ENCODE measurements at places on chromosomes 2 and 18.

GRCh38 chr2:42819160-42819559, 26.8 kb upstream of the HAAO start:
- no peak for DNase-seq

DNA sequence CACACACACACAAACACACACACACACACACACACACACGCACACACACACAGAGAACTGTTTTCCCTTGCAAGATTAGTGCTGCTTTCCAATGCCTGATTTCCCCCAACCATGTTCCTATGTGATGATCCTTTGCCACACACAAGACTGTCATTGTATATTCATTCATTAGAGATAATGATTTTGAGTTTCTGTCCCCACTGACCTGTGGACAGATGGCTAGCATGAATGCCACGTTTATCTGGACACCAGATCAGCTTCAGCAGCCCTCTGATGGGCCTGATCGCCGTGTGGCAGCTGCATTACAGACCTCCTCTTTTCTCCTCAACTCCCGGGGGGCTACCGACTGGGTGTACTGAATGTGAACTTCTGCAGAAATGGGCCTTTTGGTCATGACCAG, 353.0 kb downstream of the MYCN start:
- no peak for DNase-seq

DNA sequence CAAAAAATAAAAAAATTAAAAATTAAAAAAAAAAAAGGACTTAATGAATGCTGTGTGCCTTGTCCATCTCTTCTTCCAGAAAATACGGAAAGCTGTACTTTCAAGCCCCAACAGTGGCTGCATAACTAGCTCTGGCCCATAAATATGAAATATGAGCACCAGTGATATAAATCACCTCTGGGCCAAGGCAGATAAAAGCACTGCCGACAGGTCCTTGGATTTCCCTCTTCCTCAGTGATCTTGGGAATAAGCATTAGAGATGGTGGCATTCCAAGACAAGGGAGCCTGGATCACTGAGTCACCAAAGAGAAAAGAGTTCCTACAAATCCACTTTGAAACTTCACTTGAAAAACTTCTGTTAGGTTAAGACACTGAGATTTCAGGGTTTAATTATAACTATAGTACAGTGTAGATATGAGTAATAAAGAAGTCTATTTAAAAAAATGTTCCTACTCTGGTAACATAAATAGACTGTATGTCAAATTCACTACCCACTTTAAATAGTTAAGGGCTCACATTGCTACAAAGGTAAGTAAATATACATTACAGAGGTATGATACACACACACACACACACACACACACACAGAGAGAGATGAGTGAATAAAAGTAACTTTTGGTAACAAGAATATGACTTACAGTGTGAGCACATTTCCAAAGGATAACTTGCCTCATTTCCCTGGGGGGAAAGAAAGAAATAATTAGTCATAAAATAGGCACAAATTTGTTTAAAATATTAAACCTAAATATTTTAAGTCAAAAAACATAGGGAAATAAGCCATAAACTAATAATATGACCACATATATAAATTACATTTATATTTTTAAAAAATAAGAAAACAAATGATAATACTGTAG, 35.6 kb downstream of the PPP3R1 start:
- DNase-seq, result no peak

- no peak for DNase-seq
These were observed 58.4 kb downstream of the ATOH8 start for GRCh38 chr2:85812094-85812735.
